ENCODE measurements at places on chromosomes 7 and 10.

DNA sequence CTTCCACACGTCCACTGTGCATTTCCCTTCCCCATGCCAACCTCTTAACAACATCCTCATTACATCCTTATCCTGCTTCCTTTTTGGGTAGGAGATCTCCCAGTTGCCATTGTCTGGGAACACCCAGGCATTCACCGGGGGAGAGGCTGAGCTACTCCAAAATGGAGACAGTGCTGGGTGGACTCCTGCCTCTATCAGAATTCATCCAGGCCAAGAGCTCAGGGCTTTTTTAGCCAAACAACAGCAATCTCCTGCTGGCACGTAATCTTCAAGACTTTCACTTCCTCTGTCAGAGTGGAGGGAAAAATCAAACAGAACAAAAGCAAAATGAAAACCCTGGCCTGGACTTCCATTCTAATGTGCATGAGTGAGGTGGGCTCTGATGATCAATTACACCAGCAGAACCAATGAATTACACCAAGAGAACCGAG lies 245.0 kb downstream of the PRPF18 start:
- no peak for DNase-seq

- DNase-seq = no peak
Observed at GRCh38 chr10:61215246-61215645, 237.9 kb downstream of the TMEM26 start.

- DNase-seq = no peak
Observed at GRCh38 chr7:68752485-68753178, 845.6 kb upstream of the AUTS2 start.

DNA sequence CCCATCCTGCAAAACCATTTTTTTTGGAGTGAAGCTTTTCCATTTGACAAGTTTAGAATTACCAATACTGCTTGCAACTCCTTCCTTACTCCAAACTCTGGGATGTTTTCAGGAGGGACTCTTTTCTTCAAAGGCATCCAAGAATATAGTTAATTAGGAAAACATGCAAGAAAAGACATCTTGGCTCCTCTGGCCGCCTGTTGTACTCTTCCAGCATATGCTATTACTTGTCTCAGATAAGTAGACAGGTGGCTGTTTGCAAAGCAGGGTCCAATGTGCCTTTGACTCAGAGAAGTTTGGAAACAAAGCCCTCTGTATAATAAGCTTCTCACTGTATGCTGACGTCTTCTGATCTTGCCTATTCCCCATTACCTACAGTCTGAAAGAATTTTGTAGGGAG lies 746.5 kb downstream of the AUTS2 start:
- no peak for DNase-seq

- no peak for DNase-seq
Observed at GRCh38 chr10:99709480-99710229, 22.3 kb downstream of the COX15 start.

DNA sequence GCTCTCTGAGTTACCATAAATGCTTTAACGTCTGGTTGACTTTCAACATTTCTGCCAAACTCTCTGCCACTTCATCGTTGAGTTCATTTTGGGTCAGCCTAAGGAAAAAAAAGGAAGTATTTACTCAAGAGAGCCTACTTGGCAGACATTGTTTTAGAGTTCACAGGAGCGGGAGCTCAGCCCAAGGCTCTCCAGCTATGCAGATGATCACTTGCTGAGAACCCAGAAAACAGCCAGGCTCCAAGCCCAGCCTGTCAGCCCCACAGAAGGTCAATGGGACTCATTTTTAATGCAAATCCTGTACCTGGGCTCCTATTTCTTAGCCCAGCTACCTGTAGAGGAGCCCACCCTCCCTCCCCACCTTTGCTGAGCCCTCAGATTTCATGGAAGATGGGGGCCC lies 45.5 kb downstream of the NOD1 start:
- no peak for DNase-seq

- DNase-seq = no peak
Observed at GRCh38 chr7:113405296-113406056, 287.1 kb upstream of the SMIM30 start.

- DNase-seq = no peak
Observed at GRCh38 chr7:158646766-158647474, 57.7 kb downstream of the NCAPG2 start.

DNA sequence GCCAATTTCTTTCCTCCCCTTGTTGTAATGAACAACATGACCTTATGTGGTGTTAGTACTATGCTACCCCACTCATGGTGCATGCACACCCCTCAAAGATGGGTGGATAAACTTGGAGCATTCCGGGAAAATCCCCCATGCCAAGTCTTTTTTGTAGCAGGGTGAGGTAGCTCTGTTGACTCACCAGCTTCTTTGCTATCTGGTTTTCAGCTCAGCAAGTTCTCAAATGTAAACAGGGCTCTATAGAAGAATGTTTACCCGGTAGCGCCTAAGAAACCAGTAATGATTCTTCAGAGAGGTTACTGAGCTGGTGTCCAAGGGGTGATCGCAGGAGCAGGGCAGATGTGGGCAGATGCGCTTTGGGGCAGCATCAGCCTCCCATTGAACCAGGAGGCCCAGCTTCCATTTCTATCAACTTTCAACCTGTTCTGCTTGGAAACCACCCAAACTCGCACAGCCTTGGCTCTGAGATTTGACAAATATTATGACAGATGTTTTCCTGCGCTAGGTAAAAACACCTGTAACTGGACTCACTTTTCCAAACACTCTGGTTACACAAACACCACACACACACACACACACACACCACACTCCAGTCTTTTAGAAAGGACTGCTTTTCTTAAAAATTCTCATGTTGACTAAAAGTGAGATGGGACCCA lies 87.8 kb downstream of the ZRANB1 start:
- DNase-seq = no peak

DNA sequence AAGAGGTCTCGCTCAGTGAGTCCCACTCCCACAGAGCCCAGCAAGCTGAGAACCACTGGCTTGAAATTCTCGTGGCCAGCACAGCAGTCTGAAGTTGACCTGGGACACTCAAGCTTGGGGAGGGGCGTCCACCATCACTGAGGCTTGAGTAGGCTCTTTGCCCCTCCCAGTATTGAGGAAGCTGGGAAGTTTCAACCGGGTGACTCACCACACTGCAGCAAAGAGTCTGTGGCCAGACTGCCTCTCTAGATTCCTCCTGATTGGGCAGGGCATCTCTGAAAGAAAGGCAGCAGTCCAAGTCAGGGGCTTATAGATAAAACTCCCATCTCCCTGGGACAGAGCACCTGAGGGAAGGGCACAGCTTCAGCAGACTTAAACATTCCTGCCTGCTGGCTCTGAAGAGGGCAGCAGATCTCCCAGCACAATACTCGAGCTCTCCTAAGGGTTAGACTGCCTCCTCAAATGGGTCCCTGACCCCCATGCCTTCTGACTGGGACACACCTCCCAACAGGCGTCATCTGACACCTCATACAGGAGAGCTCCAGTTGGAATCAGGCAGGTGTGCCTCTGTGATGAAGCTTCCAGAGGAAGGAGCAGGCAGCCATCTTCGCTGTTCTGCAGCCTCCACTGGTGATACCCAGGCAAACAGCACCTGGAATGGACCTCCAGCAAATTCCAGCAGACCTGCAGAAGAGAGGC lies 970.9 kb upstream of the LRRN3 start:
- no peak for DNase-seq

DNA sequence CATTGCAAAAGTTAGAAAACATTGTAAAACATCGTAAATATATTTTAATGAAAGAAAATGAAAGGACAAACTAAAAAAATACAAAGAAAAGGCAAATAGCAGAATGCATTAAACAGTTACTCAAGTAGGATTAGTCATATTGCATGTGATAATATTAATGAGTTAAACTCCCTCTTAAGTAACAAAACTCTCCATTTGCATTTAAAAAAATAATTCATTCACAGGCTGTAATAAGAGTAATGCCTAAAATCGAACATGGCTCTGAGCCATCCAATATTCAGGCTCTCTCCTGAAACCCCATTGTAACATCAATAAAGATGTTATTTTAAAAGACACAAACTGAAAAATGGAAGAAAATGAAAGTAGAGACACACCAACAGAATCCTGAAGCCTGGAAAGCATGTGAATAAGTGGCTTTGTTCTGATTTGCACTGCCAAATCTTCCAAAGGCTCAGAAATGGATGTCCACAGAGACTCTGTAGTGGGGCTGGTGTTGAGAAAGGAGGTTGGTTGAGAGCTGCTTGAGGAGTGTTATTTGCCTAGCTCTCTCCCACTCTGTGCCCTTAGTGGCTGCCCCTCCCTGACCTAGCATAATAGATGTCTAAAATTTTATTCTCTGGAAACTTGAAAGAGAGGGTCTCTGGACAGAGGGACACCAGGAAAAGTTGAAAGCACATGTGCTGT lies 268.3 kb upstream of the MEOX2 start:
- no peak for DNase-seq

DNA sequence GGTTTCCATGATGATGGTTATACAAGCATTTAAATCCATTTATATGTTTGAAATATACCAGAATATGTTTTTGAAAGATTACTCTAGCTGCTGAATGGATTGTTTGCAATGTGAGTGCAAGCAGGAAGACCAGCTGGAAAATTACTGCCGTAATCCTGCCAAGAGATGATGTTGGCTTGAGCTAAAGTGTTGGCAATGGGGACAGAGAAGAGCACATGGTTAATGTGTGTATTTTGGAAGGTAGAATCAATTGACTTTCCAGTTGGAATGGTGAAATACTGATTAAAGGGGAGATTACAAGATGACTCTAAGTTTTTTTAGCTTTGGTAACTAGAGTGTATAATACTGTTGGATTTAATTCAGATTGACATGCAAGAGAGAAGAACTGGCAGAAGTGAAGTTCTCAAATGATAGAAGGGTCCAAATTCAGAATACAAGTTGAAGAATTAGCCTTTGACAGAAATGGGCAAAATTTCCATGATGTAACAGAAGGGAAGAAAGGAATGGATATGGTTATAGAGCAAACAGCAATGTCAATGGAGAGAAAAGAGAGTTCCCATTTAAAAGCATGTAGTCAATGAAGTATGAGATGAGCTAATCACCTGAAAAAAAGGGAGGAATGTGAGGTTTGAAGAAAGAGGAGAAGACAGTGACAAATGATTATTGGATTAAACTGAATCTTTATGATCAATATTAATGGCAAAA lies 422.0 kb downstream of the CDC14C start:
- DNase-seq = no peak

GRCh38 chr10:76998451-76998850 lies 639.2 kb downstream of the KCNMA1 start:
- DNase-seq = no peak

GRCh38 chr10:112370424-112370819 lies 3.5 kb upstream of the ACSL5 start:
- DNase-seq = no peak

GRCh38 chr7:42107484-42108240 lies 129.3 kb downstream of the GLI3 start:
- no peak for DNase-seq

- DNase-seq = no peak
Observed at GRCh38 chr10:113235508-113235907, 285.5 kb downstream of the TCF7L2 start.

DNA sequence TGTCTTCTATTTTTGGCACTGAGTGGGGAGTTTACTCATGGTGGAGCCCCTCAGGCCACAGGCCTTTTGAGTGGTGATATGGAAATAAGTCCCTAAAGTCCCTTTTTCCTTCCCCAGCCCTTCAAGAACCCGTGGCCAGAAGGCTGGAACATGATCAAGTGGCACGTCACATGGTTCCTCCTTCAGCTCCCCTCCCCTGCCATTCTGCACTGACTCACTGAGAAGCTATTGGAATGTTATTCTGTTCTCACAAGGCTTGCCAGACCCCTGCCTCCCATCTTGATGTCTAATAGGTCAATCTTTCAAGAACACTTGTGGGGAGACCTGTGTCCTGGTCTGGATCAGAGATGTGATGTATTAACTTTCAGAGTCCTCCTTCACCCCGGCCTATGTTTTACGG lies 279.8 kb downstream of the SEC23IP start:
- DNase-seq = no peak

DNA sequence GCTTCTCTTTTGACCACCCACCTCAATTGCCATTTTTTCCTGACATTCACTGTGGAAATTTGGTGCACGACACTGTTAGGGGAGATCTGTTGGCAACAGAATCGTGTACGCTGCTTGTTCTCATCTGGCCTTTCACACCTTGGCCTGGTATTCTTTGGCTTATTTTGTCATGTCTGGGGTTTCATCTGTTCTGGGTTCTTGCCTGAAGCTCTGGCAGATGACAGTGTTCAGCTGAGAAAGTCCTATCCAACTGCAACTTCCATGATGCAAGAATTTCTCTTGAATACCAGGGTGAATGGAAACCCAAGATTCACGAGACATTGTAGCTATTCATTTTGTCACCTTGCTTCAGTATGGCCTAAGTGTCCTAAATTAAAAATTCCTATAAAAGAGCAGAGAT lies 82.6 kb upstream of the CELF2 start:
- no peak for DNase-seq

GRCh38 chr7:134770676-134771075 lies 8.8 kb upstream of the CALD1 start:
- DNase-seq = no peak

- DNase-seq = no peak
Observed at GRCh38 chr7:111159426-111159825, 68.5 kb downstream of the LRRN3 start.

DNA sequence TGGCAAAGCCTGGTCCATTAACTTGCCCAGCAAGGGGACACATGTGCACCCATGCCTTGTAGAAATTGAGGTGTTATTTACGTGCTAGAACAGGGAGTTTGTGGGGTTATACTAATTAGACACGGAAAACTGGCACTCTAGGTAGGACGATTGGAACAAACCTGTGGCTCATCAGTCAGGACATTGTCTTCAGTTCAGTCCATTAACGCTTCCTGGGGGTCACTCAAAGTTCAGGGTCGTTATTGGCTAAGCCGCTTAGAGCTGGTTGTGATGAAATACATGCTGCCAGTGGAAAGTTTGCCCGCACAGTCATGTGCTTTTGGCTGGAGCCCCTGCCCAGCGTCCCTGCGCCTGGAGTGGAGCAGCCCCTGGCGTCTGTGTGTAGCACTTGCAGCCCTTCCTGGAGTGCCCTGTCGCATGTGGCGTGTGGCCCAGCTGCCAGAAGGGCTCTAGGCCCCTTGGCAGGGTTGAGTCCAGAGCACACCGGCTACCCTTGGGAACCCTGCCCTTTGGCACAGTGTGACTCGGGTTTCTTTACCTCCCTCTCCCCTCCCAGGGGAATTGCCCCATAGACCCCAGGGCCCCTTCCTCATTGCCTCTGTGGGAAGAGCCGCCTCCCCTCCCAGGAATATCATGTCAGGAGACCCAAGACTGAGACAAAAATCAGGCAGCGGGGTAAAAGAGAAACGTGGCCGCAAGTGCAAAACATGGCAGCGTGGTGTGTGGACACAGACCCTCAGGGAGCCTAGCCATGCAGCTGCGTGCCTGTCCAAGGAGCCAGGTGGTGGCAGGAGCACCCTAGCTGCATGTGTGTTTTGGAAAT lies 9.8 kb downstream of the ZNF775 start:
- no peak for DNase-seq

DNA sequence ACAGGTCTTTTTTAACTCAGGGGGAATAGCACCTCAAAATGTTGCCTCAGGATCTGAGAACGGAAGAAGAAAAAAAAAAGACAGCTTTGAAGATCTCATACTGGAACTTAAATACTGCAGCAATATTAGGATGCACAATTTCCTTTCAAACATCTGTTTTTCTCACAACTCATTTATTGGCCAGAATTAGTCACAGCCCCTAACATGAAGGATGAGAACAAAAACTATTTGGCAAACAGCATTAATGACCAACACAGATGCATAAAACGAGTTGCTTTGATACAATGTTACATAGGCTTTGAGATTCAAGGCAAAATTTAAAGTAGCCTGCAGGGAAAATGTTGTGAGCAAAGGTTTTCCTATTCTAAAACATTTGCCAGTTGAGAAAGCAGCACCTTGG lies 36.5 kb downstream of the JMJD1C start:
- no peak for DNase-seq
